Fibroblast of upper back skin (primary cell): ENCODE measurements at places on chromosomes 11 and 22.

- no peak for DNase-seq
Measured at GRCh38 chr22:50002791-50003190, 9.8 kb downstream of the IL17REL start.

- peak; percentile 67 for DNase-seq
Measured at GRCh38 chr11:7665473-7666291, 7.6 kb downstream of the CYB5R2 start.

- peak; percentile 25 for DNase-seq
Measured at GRCh38 chr11:28110821-28111200, 2.6 kb downstream of the METTL15 start.

GRCh38 chr11:87082590-87082989 lies 44.9 kb downstream of the TMEM135 start:
- no peak for DNase-seq

DNA sequence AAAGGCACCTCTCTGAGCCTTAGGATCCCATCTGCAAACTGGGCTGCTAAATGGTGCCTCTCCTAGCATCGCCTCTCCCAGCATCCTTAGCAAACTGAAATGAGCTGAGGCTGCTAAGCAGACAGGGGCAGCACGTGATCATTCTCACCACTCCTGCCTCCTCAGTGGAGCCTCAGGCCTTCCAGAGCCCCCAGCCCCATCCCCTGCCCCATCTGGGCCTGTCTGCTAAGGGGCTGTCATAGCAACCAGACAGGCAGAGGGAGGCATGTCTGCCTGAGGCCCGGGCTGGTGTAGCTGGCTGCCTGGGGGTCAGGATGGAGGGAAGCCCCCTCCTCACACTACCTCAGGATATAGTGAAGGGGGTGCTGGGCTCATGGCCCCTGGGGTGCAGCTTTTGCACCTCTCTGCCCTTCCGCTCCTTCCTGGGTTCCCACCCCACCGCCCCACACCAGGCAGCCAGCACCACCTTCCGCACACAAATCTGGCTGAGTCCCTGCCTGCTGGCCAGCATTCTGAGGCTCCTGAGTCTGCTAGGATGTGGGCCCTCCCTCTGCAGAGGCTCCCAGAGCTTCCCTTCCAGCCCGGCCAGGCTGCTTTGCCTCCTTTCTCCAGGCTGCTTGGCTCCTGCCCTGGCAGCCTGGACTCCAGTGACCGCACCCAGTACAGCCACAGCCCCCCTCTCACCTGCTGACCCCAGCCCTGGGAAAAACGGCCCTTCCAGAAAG lies 47.5 kb upstream of the TTLL12 start:
- DNase-seq = no peak

DNA sequence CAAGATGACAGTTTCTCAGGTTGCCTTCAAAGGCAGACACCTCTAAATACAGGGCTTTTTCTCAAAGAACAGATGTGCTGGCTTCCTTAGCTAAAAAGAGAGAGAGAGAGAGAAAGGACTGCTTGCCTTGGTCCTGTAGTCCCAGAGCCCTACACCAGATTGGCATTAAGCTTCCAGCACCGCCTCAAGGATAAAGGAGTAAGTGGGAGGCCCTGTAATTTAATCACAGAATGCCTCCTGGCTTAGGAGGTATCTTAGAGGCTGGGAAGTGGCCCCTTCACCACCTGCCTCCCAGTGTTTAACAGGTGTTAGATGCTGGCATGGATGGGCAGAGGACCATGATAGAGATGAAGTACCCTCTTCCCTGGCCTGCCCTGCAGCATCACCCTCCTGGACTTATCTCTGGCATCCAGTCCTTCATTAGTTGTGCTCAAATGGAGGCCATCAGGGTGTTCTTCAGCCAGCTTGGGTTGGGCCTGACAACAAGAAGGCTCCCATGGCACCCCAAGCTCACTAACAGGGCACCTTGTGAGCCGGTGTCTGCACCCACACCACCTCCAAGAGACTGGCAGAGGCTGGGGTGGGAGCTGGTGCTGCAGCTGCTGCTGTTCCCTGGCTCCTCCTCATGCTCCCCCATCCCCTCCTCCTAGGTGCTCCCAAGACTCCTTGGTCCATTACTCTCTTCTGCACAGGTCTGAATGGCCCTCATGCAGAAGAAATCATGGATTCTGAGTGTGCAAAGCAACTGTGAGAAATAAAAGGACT lies 32.5 kb downstream of the ABCC8 start:
- no peak for DNase-seq

DNA sequence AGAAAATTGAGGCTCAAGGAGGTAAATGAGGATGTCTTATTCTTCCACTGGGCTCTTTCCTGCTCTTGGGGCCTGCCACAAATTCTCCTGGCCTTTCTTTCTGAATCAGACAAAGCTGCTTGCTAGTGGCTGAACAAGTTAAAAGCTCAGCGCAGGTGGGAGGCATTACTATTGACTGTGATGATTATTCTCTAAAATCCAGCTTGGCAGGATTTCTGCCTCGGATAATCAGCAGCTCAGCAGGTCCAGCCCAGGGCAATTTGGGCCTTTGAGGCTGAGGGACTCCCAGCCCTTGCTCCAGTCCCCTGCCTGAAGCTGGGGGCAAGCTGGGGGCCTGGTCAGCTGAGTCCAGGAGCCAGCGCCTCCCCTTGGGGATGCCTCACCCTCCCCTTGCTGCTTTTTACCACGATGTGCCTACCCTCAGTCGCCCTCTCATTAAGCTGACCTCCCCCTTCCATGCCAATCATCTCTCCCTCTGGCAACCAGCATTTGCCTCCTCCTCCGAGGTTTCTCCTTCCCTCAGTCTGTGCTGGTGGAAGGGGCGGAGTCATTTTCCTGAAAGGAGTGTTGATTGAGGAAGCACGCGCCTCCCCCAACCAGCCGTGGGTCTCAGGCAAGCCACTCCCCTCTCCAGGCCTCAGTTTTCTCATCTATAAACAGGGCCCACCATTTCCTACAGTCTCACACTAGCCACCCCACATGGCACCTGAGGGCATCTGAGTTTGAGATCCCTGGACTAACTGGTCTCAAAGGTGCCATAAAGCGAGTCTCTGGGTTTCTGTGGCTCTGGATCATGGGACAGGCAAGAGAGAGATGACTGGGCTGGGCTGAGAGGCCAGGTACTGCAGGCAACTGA lies 60.6 kb upstream of the PRDM11 start:
- no peak for DNase-seq

DNA sequence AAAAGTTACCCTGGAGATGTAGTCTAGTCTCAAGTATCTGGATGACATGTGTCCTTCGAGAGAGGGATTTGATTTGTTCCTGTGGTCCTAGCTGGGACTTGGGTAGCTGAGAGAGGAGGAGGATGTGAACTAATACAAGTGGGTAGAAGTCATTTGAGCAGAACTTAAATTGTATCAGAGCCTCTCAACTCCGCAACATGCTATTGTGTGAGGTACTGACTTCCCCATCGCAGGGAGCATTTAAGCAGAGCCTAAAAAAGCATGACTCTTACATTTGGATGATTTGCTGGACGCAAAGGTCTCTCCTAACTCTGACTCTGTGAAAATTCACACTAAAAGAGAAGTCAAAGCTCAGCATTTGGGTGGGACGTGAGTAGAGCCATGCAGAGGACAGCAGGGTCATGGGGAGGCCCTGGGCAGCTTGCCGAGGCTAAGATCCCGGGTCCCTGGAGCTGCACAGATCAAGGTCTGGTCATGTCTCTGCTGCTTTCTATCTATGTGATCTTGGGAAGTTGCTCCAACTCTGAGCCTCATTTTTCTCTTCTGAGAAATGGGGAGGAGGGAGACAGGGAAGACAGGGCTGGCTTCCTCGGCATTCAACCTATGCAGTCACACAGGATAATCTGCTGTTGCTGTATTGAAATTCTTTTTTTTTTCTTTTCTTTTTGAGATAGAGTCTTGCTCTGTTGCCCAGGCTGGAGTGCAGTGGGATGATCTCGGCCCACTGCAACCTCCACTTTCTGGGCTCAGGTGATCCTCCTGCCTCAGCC lies 44.9 kb downstream of the CD82 start:
- DNase-seq = no peak

GRCh38 chr11:10982704-10983510 lies 125.1 kb upstream of the ZBED5 start:
- DNase-seq = no peak

GRCh38 chr11:64007160-64007628 lies 21.0 kb downstream of the OTUB1 start:
- no peak for DNase-seq

DNA sequence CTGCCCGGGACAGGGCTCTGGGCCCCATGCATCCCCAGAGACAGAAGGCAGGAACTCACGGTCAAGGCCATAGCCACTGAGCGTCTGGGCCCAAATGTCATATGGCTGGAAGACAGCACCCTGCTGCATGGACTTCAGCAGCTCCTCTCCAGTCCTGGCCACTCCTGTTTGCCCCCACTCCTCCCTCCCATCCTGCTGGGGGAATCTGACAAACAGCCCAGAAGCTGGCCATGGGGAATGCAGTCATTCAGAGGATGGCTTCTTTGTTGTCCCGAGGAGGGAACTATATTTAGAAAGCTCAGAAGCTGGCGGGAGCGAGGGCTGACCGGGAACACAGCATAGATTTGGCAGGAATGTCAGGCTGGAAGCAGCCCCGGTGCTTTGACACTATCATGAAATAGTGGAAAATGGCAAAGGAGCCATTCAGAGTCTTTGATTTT lies 35.0 kb downstream of the DKK3 start:
- peak; percentile 89 for DNase-seq

- DNase-seq = peak; percentile 60
Measured at GRCh38 chr11:92253945-92254344, 29.3 kb downstream of the FAT3 start.

- DNase-seq = no peak
Measured at GRCh38 chr11:65781152-65781961, 581 bp upstream of the AP5B1 start.

DNA sequence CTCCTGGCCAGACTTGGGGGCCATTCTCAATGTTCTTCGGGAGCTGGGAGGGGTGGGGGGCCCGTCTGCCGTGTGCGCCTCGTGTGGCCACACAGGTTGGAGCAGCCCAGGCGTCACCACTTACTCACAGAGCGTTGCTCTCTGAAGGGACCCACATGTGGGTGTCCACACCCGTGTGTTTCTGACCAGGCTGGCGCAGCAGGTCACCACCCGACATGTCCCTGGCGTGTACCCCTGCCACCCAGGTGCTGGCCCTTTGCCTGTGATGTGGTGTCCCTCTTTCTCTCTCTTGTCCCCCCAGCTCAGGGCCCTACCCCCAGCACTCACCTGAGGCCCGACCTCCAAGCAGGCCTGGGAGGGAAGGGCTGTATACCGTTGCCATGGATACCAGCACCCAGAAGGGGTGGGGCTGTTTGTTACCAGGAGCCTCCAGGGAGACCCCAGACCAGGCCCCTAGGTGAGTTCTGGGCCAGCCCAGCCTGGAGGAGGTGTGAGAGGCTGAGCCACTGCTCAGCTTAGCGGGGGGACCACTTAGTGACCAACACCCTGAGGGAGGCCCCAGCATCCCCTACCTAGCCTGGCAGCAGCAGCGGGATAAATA lies 1.4 kb downstream of the LMNTD2 start:
- no peak for DNase-seq

DNA sequence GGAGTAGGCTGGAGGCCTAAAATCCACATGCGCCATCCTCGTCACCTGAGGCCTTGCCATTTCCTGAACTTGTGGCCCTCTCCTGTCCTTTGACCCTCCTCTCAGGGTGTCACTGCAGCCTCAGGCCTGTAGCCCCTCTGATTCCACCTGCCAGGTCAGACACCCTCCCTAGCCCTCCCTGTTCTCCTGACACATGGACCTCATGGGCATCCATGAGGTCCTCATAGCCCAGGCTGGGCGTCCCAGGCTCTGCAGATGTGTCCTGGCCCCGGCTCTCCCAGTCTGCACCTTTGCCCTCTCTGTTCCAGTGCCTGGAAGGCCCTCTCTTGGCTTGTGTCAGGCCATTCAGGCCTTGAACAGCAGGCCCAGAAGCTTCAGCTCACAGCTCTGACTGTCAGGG lies 15.8 kb downstream of the RAB36 start:
- no peak for DNase-seq

GRCh38 chr11:62574363-62575071 lies 826 bp upstream of the EEF1G start:
- DNase-seq = peak; percentile 36

DNA sequence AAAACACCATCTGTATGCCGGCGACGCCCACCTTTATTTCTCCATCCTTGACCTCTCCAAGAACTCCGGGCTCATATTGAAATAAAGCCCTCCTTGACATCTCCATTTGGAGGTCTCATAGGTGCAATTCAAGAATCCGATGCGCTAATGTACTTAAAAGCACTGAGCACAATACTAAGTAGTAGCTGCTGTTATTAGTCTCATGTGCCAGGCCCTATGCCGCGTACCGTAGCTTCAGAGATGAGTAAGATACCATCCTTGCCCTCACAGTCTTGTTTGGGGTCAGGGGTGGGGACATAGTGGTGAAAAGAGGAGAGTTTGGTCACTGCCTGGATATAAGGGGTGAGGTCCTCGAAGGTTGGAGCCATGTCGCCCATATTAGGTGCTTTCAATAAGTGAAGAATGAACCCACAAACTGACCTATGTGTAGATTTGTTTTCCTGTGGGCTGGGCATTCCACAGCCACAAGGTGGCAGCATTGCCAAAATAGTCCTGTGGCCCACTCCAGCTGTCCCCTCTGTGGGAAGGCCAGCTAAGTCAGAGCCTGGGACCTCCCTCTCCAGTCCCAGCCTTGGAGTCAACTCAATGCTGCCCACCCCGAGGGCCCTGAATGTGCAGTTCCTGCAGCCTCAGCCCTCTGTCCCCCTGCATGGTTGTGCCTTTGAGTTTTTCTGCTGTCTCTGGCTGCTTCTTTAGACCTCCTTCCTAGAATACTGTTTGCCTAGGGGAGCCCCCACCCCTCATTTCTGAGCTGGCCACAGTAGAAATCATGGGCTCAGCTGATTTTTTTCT lies 6.5 kb downstream of the DCPS start:
- DNase-seq = peak; percentile 75

- DNase-seq = no peak
Measured at GRCh38 chr11:119617340-119617713, 111.7 kb downstream of the NECTIN1 start.

DNA sequence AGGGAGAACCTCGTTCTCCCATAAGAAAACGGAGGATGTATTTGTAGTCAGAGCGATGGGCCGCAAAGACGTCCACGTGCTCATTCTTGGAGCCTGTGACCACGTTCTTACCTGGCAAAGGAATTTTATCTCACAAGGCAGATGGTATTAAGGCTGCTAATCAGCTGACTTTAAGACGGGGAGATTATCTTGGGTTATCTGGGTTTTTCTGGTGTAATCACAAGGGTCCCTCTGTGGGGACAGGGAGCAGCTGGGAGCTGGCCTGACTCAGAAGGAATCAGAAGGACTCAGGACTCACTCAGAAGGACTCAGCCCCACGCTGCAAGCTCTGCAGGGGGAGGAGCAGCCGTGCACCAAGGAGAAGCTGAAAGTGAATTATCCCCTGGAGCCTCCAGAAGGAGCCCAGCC lies 7.5 kb upstream of the SIGIRR start:
- no peak for DNase-seq

- DNase-seq = no peak
Measured at GRCh38 chr22:31160328-31160978, 471 bp downstream of the RNF185 start.

DNA sequence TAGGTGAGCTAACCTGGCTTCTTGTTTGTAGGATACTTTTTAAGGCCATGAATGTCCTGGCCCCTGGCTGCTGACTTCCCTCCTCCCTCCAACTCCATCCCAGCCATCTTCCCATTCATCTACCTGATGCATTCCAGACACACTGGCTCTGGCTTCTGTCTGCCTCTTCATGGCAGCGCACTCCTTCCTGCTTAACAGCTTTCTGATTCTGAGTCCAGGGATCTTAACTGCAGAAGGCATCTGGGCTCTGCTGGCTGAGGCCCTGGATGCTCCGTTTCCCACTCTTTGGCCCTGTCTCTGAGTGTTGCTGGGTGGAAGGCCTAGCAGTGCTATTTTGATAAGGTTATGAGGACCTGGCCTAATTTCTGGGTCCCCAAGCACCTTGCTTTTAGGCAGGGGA lies 1.8 kb upstream of the THY1 start:
- DNase-seq = no peak
